ENCODE measurements at places on chromosomes 12 and 14. TPM values are rescaled to one million over a fixed set of nuclear protein-coding genes. Genes with fewer than 3 reads are reported as not detected.

Gene TSPAN19
- total RNA-seq: 0.09 TPM

Gene APOF
- not detected for total RNA-seq

Gene RAP1B
- total RNA-seq: 204 TPM

Gene SPX
- 0.22 TPM for total RNA-seq

Gene TC2N
- 14.0 TPM for total RNA-seq

Gene AMDHD1
- not detected for total RNA-seq

Gene OTX2
- not detected for total RNA-seq

Gene ZFHX2
- total RNA-seq: 0.11 TPM

Gene TAC3
- not detected for total RNA-seq

Gene CISTR
- not detected for total RNA-seq

Gene HSPB8
- 0.98 TPM for total RNA-seq

Gene GUCY2C
- total RNA-seq: not detected

Gene MYRFL
- total RNA-seq: under 0.01 TPM

Gene RPS6KL1
- total RNA-seq: 6.6 TPM

Gene PTMS
- 46.1 TPM for total RNA-seq

Gene FOXN4
- total RNA-seq: not detected

Gene KRT74
- total RNA-seq: not detected

Gene ALDH1L2
- 0.34 TPM for total RNA-seq

Gene ST8SIA1
- 0.86 TPM for total RNA-seq

Gene POLE2
- 4.2 TPM for total RNA-seq

Gene FIGNL2
- total RNA-seq: 0.43 TPM

Gene SCN8A
- 0.54 TPM for total RNA-seq

Gene TOMM20L
- not detected for total RNA-seq

Gene GLRX5
- total RNA-seq: 33.4 TPM

Gene ARHGEF40
- 11.6 TPM for total RNA-seq

Gene DERA
- 56.1 TPM for total RNA-seq

Gene FSCB
- not detected for total RNA-seq

Gene TMPRSS12
- not detected for total RNA-seq

Gene RHOJ
- 133 TPM for total RNA-seq

Gene CLEC7A
- 0.43 TPM for total RNA-seq

Gene STAB2
- total RNA-seq: 7.2 TPM

Gene CLEC14A
- 83.6 TPM for total RNA-seq

Gene AICDA
- total RNA-seq: not detected

Gene NXPH4
- total RNA-seq: under 0.01 TPM

Gene LHX5
- total RNA-seq: not detected

Measured in dermis lymphatic vessel endothelial cell (primary cell).